CD4-positive, alpha-beta memory T cell (primary cell): ENCODE measurements at places on chromosomes 16 and 17.

- no peak for DNase-seq
Observed at GRCh38 chr16:80122115-80122514, 418.7 kb upstream of the DYNLRB2 start.

GRCh38 chr17:6046931-6047330 is 23.2 kb upstream of the WSCD1 start:
- no peak for DNase-seq

- DNase-seq = no peak
Observed at GRCh38 chr17:45149669-45150664, 1.7 kb downstream of the HEXIM1 start.

DNA sequence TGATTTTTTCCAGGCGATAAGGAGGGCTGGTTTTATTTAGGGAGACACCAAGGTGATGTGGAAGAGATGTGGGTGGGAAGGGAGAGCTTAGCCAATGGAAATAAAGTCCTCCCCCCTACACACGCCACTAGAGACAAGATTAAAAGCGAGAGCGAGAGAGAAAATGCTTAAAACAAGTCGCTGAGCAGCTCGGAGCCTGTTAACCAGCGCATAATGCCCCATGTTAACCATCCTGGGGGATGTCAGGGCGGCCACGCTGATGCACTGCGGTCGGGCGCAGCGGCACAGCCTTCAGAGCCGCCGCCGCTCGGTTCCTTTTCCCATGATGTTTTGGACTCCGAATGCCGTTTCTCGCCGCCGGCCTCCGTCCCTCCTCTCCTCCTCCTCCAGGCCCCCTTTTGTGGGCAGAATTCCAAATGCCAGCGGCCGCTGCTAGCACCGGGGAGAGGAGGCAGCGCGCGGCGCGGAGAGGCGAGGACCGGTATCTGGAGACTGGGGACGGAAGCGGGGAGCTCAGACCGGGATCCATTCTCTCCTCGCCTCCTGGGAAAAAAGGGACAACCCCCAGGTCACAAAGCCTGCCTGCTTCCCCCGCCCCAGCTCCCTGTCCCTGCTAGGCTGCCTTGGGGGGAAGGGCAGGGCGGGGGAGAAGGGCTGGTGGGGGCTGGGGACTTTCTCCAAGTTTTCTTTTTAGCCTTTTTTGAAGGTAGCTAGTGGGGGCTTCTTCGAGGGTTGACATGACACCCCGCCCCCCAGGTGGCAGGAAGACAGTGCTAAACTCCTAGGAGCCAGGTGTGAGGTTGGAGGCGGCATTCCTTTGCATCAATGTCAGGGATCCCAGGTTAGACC is 98.1 kb upstream of the CCL2 start:
- DNase-seq = no peak

DNA sequence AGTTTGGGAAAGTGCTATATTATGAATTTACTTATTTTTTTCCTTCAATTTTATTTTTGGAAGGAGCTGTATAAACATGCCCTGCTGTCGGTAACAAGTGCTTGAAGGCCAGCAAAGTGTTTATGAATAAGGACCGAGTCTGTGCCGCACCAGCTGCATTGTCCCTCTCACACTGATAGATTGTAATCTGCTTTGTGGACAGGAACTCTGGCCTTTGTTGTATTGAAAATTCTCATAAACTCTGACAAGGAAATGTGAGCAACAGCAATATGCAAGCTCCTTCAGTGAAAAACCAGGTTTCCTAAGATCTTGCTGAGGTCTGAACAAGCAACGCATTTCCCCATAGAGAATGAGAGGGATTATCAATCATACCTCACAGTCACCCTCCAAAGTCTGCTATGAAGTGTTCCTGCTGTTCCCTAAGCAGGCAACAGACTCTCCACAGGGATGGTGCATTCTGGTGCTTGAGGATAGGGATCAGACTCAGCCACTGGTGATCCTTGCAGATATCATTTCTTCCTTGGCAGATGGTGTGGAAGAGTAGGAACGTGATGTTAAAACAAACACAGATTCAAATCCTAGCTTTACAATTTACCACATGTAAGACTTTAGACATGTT is 109.6 kb downstream of the KCNJ2 start:
- DNase-seq = no peak

- no peak for DNase-seq
Observed at GRCh38 chr16:71429581-71429980, 12.3 kb downstream of the TLE7 start.

DNA sequence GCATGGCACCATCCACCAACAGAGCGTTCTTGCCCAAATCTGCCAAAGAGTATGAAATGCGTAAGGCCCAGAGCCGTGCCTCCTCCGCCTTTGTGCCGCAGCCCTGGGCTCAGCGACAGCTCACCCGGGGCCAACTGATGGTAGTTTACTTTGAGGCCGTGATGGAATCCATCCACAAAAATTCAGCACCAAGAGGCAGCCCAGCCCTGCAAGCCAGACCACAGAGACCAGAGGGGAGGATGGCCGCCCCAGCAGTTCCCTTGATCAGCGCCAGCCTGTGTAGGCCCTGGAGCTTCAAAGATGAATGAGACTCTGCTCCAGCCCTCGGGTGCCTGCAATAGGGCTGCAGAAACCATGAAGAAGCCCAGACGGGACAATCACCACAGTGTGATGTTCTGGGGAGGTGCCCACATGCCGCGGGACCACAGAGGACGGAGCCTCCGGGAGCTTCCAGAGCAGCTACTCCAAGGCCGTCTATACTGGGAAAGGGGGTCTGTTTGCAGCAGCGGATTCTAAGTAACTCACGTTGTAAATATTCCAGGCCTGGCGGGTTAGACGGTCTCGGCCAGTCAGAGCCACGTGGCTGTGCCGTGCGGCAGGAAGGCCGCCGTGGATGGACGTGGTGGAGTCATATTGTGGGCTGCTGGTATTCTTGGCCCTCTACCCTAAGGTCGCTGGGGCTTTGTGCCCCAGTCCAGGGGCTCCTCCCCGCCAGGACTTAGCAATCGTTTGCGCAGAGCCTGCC is 80.3 kb downstream of the RBFOX3 start:
- DNase-seq = no peak

GRCh38 chr17:45127207-45127547 is 5.1 kb downstream of the PLCD3 start:
- no peak for DNase-seq

DNA sequence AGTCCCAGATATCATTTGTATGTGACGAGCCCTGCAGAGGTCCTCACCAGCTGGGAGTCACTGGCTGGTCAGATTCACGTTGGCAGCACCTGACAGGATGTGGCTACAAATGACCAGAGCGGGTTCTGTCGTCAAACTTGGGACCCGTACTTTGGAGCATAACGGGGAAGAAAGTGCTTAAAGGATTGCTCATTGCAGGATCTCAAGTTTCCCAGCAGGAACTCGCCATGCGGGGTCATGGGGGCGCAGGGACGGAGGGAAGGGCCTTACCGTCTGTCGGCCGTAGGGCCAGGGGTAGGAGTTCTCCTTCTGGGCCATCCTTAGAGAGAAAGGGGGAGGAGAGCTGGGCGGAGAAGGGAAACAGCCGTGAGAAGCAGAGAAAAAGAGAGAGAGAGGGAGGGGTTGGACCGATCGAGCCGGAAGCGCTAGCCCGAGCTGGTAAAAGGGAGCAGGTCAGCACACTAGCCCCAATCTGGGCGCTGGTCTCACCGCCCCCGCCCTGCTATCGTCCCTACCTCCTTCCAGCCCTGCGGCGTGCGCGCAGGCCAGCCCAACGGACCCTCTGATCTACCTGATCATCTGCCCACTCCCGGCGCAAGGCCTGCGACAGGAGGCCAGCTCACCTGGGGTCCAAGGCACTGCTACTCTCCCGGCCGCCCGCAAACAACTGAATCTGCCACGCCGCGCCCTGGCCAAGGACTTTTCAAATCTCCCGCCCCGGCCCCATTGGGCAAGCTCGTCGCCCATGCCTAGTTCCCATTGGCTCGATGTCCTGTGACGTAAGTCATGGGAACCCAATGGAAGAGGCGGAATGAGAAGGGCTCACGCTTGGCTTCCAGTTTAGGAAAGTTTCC is at the start of gene AURKB:
Gene AURKB, minus strand, starts transcription at position 669 of the 854 bp plus-strand sequence. Its CDS starts 351 bp downstream, at position 318.
- peak; percentile 90 for DNase-seq

- DNase-seq = no peak
Observed at GRCh38 chr17:17892009-17892408, 55.2 kb upstream of the SREBF1 start.

DNA sequence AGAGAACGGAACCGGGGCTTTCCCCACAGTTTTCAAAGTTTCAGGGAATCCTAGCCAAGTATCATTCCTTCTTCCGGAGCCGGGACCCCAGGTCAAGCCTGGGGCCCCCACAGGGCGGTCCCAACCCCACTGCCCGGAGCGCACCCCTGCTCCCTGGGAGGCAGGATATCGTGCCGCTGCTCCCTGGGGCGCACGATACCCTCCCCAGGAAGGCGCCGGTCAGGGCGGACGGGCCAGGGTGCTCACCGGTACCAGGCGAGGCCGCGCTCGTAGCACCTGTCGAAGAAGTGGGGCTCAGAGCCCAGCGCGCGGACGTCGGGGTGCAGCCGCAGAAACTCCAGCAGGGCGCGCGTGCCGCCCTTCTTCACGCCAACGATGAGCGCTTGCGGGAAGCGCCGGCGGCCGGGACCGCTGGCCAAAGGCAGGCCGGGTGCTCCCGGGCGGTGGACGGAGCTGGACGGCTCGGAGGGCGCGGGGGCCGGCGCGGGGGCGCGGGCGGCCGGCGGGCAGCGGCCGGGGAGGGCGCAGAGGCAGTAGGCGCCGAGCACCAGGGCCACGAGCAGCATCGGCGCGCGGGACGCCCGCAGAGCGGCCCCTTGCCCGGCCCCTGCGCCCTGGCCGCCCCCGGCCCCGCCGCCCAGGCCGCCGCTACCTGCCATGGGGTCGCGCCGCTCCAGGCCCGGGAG is 407 bp downstream of the HS3ST6 start:
- DNase-seq = no peak

DNA sequence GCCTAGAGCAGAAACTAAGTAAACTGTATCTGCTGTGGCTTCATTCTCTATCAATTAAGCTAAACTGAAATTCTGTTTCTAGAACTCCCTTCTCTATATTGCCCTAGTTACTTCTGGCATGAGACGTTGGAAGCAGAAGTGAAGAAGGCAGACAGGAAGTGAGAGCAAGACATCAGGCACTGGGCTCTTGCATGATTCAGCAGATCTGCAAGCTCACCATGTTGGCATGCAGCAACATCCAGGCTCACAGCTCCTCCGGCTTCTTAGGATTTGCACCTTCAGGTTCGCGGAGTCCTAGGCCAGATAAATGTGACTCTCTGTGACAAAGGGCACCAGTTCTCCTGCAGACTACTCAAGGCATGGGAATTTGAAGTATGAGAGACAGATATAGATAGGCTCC is 148.3 kb downstream of the CDH8 start:
- DNase-seq = no peak

DNA sequence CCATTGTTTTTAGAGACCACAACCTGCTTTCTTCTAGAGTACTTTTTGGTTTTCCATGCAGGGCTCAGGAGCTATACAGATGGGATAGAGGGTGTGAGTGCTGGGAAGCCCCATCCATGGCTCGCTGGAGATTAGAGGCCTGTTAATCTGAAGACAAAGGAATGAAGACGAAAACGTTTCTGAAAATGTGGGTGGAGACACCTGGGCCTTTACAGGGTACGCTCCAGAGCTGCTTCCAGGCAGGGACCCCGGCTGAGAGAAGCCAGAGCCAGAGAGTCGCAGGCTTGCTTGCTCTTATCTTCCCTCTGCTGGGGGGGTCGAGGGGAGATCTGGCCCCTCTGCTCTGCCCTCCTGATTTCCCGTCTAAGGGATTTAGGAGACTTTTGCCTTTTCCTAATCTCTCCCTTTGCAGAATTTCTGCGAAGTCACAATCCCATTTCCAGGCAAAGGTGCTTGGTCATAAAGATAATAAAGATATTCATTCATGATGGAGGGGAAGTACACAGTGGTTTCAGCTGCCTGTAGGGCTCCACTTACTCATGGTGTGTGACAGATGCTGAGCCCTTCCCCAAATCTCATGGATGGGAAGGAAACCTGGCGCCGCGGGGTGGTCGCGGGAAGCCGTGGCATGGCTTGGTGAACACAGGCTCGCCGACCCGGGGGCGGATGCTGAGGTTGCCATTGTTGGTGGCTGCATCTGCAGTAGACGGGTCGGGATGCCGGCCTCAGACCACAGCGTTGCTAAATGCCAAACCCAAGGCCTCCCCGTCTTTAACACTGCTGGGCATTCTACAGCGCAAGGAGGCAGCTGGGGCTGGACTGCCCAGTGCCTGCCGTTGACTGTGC is 4.8 kb upstream of the SOCS3 start:
- no peak for DNase-seq

- DNase-seq = no peak
Observed at GRCh38 chr17:41020336-41020735, 6.7 kb downstream of the KRTAP1-5 start.

GRCh38 chr17:45070001-45070400 is 8.9 kb downstream of the NMT1 start:
- DNase-seq = no peak

GRCh38 chr17:66443606-66444005 is 141.2 kb downstream of the PRKCA start:
- DNase-seq = no peak

DNA sequence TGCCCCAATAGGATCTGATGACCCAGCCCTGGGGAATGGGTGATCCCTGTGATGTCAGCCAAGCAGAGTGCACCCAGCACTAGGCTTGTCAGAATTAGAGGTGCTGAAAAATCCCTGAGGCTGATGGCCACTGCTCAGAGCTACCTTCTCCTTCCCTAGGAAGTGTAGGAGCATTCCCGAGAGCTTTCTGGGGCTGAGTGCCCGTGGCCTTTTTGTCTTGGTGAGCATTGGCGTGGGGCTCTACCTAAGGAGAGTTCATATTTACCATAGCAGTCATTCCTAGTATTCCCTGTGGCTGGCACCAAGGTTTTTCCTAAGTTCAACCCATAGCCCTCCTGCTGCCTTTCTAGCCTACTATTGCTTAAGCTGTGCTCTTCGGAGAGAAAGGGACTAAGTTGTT is 22.6 kb upstream of the ARHGAP23 start:
- DNase-seq = no peak

- peak; percentile 82 for DNase-seq
Observed at GRCh38 chr16:81715358-81716196, 63.5 kb upstream of the PLCG2 start.

DNA sequence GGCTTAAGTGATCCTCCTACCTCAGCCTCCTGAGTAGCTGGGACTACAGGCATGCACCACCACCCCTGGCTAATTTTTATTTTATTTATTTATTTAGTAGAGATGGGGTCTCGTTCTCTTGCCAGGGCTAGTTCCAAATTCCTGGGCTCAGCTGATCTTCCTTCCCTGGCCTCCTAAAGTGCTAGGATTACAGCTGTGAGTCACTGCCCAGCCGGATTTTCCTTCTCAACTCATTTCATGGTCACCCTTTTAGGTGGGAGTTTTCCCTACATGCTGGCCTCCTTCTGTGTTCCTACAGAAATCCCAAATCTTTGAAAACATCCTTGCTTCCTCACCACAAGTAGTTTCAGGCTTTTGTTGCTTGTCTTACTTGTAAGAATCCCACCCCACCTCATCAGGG is 102.1 kb upstream of the SIAH1 start:
- DNase-seq = no peak

GRCh38 chr17:41785091-41785858 is 1.2 kb downstream of the JUP start:
- no peak for DNase-seq
